ENCODE measurements at places on chromosomes 6 and 20.

- no peak for DNase-seq
These were observed 37.0 kb downstream of the SHLD1 start for GRCh38 chr20:5786930-5787795.

GRCh38 chr6:107121964-107122495 is 6.7 kb upstream of the BEND3 start:
- no peak for DNase-seq

- DNase-seq, result no peak
These were observed 2.4 kb upstream of the KCNK5 start for GRCh38 chr6:39231521-39232243.

- no peak for DNase-seq
These were observed 86.0 kb downstream of the DHX35 start for GRCh38 chr20:39048000-39048696.

GRCh38 chr6:36323062-36323461 is 13.6 kb downstream of the BNIP5 start:
- no peak for DNase-seq

GRCh38 chr6:80607811-80608391 is 501.4 kb downstream of the BCKDHB start:
- DNase-seq, result no peak

- DNase-seq, result no peak
These were observed 19.0 kb downstream of the DLL1 start for GRCh38 chr6:170271771-170272314.

DNA sequence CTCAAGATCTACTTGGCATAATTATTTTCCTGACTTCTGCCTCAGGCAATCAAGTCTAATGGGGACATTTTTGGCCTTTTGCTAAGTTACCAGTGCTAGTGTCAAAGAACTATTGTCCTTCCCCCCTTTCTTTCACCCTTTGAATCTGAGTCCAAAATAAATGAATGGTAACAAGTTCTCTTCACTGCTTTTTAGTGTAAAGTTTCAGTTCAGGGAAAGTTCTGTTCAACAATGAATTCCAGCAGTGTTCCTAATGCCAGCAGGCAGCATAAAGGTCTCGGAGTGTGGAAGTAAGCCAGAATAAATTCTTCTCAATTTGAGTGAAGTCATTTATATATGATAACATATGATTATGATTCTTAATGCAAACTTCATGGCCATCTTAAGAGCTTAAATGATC is 20.8 kb upstream of the TSPYL1 start:
- no peak for DNase-seq

DNA sequence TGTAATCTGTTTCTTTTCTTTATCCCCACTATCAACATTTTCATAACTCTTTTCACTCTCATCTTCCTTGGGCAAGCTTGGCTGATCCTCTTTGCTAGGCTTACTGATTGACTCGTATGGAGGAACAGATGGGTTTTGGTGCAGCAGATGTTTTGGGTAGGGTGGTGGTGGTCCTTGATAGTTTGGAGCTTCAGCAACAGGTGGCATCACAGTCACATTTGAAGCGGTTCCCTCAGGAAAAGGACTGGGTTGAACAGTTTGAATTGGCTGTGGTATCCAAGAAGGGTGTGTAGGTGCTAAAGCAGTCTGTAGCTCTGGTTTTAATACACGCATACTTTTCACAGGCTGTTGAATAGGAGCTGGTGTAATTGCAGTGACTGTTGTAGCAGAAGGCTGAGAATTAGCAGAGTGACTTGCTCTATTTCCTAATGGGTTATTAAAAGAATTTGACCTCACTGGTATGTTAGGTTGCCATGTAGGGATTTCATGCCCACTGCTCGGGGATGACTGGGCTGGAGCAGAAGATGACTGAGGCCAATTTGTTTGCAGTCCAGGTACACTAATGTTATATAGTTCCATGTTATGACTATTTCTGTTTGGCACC is 34.5 kb downstream of the LATS1 start:
- no peak for DNase-seq

GRCh38 chr6:7978736-7979135 is 68.1 kb upstream of the TXNDC5 start:
- DNase-seq, result no peak

DNA sequence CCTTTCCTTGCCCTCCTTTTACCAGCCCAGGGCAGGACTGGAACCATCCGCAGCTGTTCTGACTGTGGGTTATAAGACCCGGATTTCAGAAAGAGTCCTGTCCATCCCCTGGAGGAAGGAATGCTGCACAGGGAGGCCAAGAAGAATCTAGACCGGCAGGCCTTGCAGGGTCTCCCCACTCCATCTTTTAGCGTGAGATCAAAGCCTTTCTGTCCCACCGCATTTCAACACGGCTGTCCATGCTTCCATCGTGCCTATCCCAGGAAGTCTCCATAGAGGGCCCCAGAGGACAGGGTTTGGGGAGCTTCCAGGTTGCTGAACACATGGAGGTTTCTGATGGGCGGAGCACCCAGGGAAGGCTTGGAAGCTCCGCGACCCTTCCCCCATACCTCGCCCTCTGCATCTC is 79.3 kb upstream of the AGPAT4 start:
- no peak for DNase-seq

GRCh38 chr6:125959041-125959440 is 2.5 kb downstream of the HINT3 start:
- DNase-seq, result no peak

DNA sequence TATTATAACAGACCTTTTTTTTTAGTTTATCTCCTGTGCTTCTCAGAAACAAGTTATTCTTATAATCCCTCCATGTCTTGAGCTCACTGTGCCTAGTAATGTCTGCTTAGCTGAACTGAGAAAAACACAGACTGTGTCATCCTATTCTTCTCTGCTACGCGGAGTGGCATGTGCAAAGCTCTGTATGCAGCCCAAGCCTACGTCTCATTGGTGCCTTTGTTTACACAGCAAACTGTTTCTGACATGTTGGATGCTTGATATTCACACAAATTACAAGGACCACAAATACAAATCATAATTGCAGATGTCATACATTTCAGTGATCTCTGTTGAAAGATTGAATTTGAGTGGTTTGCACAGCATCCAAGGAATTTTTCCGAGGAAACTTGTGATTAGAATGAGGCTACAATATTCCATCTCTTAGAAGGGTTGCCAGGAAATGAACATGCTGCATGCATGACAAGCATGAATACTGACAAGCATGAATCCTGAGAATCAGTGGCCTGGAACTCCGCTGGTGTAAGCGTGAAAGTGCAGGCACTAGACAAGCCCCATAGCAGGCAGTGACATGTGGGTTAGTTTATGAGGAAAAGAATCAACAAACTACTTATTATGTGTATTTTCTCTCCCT is 128.4 kb upstream of the SGK1 start:
- no peak for DNase-seq

GRCh38 chr6:149134511-149134933 is 183.0 kb upstream of the TAB2 start:
- no peak for DNase-seq

DNA sequence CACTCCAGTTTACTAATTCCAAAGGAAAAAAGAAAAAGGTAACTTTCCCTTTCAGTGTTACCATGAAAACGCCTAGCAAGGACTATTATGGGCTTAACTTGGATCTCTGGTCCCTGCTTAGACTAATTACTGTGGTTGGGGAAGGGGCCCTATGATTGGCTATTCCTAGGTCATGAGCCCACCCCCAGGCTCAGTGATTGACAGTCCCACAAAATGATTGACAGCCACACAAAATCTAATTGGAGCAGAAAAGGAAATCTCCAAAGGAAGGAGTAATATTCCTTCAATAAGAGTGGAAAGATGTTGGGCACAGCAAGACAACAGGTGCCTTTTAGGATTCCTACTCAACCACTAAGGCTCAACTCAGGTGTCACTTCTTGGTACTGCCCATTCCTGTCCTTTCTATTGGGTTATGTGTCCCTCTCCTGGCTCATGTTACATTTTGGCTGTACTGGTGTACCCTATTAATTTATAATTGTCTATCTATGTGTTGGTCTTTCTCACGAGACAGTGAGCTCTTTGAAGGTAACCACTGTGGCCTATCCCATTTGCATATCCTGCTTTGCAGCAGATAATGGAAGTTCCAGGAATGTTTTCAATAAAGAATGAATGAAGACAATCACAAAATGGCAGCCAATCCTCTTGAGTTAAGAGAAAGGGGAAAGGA is 5.5 kb upstream of the UTRN start:
- peak; percentile 33 for DNase-seq

GRCh38 chr6:113077794-113078193 is 730.7 kb downstream of the RFPL4B start:
- no peak for DNase-seq

GRCh38 chr6:121222656-121223055 is 111.6 kb downstream of the TBC1D32 start:
- DNase-seq, result no peak

- no peak for DNase-seq
These were observed 138.1 kb downstream of the KIF6 start for GRCh38 chr6:39587080-39587479.

- DNase-seq, result no peak
These were observed 191.8 kb downstream of the SYNDIG1 start for GRCh38 chr20:24661255-24661654.

DNA sequence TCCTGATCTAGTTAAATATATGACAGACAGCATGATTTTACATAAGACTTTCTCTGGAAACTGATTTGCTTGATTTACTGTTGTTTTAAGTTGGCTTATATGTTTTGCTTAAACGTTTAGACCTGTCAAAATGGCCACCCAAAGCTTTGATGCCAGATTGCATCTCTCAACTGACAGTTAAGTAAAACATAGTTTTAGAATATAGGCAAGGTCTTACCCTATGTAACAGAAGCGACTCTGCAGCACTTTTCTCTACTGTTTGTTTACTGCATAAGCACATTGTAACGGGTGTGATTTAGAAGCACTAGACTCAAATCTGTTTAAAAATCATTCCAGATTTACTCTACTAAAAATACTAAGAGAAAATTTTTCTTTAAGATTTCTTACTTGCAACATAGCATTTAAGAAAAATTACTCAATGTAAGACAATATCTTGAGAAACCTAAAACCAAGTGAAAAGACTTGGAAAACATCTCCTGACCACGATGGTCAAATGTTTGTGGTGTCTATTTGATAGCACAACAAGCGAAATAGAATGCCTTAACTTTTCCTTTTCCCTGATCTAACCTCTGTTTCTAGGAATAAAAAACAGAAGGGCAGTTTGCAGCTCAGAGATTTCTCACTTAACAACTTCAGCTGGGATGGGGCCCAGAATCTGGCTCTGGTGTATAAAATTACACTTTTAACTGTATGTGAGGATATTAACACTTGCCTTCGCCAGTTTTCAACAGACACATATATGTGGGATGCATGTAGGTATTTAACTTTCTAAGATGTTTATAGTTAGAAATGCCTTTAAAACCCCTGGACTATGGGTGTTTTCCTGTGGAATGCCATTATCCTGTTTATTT is 47.4 kb downstream of the AIG1 start:
- no peak for DNase-seq

DNA sequence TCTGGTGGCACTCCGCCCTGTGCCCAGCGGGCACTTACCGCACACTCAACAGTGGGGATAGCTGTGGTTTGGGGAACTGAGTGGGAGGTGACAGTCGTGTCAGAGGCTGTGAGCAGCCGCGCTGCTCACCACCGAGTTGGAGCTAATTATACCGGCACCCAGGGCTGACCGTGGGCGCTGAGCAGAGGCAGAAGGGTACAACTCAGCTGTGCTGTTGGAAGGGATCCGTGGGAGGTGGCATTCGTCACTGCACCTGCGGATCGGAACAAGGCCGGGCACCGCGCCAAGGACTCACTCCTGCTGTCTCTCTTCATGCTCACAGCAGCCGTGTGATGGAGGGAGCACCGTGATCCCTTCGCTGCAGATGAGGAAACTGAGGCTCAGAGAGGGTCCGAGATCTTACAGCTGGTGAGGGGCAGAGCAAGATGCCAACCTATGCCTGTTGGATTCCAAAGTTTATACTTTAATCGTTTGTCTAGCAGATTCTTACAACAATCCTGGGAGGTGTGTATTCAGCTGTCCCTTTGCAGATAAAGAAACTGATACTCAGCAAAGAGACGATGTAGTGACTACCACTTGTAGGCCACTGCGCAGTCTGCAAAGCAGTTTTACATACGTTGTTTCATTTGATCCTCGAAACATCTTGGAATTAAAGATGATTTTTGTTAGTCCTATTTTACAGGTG is 713 bp upstream of the ELMO2 start:
- DNase-seq, result no peak

GRCh38 chr20:42441196-42441863 is 748.4 kb downstream of the PTPRT start:
- peak; percentile 90 for DNase-seq

DNA sequence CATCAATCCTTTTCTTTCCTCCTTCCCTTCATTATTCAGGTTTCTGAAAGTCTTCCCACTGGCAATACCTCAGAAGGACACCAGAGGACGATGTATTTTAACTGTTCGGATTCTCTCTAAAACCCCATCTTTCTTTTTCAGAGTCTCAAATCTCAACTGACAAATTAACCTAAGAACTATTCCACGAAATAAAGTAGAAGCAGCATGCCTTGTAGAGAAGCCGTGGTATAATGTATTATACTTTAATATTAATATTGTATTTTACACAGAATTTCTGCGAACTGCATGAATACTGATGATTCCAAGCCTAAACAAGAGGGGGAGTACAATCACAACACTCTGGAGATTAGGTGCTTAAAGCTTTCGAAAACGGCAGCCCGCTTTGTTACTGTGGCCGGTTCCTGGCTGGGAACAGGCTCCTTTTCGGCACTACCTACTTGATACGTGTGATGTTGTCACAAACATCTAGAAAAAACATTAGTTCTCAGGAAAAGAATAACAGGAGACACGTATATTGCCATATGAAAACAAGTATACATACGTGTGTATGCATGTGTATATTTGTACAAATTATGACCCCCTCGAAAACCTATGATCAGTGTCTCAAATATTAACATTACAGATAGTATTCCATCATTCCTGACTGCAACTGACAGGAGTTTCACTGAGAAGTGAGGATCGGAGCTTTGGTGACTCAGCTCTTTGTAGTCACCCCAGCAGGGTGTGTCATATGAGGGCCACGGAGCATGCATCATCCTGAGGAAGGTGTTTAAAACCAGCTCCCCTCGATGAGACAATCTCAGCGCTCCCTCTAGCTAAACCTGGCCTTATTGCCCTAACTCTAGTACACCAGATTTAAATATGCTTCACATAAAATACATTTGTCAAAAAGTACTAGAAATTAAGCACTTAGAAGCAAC is 319.7 kb upstream of the TCF21 start:
- DNase-seq, result peak; percentile 1

- DNase-seq, result no peak
These were observed 13.3 kb downstream of the VAPB start for GRCh38 chr20:58402305-58402704.

Data from NCI-H1048 (cell line).